Stimulated activated memory B cell treated with anti-CD40 and anti-IgM and Interleukin-4, amounts not matched to agents 10 μg/mL and 1 μg/mL and 100 μg/mL, for 72 hours (primary cell): ENCODE measurements at places on chromosomes 1 and 21.

- ATAC-seq, result peak; percentile 96
These were observed 10.8 kb downstream of the SLC37A1 start for GRCh38 chr21:42524341-42525028.

- ATAC-seq, result no peak
These were observed 11.0 kb downstream of the AGTRAP start for GRCh38 chr1:11746795-11747487.

DNA sequence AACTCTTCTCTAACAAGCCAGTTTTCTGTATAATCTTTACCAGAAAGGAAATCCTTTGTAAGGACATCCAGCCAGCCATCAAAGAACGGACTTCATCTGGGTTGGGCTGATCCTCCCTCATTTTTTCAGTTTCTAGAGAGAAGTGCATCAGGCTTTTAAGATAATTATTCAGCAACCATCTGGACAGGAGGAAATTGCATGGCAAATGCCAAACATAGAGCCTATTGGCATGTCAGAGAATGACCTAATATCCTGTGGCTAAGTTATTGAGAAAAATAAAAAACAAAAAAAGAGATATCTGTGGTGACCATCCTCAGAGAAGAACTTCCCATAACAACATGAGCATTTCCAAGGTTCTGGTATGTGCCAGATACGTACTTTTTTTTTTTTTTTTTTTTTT lies 74.9 kb upstream of the BEND5 start:
- ATAC-seq, result no peak

GRCh38 chr1:169460191-169460833 lies 25.4 kb downstream of the SLC19A2 start:
- ATAC-seq, result no peak
